ENCODE measurements at places on chromosomes 3 and 15.
A peak's percentile ranks its signal among the peaks of the same experiment; 100 is the strongest.

DNA sequence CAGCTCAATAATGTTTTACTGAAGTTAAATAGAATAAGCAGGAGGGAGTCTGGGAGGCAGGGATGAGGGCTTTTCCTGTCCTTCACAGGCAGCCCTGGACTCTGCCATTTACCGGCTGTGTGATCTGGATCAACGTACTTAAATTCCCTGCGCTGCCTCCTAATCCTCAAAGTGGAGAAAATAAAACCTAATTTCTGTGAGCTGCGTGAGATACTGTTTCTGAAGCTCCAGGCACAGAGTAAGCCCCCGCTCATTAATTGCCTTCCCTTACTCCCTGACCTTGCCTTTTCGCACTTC is 278 bp upstream of the PDIA5 start:
- no peak for DNase-seq

- DNase-seq: no peak
Measured at GRCh38 chr3:3170998-3171397, 8.5 kb downstream of the CRBN start.

- DNase-seq: no peak
Measured at GRCh38 chr15:69798481-69799250, 299.1 kb downstream of the TLE3 start.

DNA sequence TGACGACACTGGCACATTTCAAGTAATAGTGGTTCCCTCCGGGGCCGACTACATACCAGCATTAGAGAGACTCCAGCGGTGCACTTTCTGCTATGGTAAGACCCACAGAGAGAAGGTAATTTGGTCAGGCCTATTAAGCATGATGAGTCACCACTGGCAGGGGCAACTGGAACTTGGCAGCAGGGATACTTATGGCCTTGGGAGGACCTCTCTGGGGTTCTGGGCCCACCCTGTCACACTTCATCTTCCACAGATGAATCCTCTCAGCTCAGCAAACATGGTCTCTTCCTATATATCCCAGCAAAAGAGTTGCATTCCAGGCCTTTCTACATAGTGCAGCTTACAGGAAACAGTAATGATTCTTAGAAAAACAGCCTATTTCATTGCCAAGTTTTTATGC is 88.0 kb downstream of the PIK3R4 start:
- peak; percentile 14 for DNase-seq

DNA sequence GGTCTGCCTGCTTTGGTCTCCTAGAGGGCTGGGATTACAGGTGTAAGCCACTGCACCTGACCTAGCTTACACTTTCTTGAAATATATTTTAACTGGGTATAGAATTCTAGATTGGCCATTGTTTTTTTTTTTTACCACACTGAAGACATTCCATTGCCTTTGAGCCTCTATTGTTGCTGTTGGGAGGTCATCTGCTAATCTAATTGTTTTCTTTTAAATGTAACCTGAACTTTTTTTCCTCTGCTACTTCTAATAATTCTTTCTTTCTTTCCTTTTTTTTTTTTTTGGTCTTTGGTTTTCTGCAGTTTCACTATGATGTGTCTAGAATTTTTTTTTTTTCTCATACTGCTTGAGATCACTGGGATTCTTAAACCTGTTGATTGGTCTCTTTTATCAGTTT is 28.1 kb downstream of the ERICH6 start:
- DNase-seq: no peak

DNA sequence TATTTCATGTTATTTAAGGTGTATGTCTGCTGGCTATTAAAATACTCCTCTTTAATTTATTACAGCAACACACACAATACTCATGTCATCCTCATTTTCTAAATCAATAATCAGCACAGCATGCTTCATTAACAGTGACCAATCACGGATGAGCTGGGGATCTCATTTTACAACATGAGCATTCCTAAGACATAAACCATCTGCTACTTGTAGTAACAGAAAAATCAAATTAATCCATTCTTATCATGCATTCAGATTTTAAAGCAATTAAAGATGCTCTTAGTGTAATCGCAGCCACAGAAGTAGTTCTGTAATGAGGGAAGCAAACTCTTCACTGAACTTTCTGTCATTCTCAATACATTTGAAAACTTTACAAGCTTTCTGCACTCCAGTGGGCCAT is 191.1 kb downstream of the TBC1D5 start:
- no peak for DNase-seq

DNA sequence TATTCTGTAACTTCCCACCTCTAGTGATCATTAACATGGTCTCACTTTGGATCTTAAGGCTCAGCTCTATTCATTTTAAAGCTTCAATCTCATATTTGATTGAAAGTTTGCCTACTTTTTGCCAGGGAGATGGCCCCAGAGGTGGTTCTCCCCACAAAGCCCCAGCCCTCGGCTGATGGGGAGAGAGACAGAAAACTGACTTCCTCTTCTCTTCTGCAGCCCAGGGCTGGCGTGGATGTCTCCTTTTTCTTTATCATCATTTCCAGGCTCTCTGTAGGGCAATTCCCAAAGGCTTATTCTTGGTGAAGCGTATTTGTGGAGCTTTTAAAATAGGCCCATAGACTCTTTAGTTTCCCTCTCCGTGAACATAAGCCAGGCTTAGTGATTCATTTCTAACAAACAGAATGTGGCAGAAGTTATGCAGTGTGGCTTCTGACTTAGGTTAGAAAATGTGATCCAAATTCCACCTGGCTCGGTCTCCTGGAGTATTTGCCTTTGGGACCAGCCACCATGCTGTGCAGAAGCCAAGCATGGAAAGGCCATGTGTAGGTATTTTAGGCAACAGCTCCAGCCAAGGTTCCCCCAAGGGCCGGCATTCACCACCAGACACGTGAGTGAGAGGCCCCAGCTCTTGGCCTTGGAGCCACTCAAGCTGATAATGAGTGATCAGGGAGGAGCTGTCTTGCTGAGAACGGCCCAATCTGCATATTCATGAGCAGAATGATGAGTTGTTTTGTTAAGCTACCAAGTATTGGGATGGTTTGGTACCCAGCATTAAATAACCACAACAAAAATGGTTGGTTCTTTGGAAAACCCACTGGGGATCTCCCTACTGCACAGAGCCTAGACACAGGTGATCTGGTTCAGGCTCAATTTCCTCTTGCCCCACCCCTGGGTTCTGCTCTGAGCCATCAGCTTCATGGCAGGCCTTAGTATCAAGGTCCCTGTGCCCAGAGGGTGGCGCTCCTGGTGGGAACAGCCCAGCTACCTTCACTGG is 353.2 kb upstream of the PROK2 start:
- no peak for DNase-seq

GRCh38 chr3:9205345-9206143 is 43.9 kb downstream of the SRGAP3 start:
- no peak for DNase-seq

GRCh38 chr3:13626915-13627460 is 78.1 kb downstream of the FBLN2 start:
- DNase-seq: no peak

GRCh38 chr3:30044515-30044914 is 561.9 kb upstream of the TGFBR2 start:
- no peak for DNase-seq

DNA sequence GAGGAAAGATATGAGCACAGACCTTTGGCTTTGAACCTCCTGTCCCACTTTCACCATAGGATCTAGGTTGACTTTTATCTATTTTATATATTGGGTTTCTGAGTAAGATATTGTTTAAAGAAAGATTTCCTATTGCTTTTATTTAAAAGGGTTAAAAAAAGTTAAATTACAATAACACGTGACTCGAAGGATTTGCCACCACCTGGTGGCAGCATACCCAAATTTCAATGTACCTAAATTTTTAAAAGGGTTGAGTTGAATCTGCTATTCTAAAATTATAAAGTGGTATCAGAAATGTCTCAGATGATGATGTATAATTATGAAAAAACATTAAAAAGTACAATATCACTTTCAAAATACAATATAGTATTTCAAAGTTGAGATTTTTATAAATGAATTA is 368.4 kb downstream of the MECOM start:
- no peak for DNase-seq

DNA sequence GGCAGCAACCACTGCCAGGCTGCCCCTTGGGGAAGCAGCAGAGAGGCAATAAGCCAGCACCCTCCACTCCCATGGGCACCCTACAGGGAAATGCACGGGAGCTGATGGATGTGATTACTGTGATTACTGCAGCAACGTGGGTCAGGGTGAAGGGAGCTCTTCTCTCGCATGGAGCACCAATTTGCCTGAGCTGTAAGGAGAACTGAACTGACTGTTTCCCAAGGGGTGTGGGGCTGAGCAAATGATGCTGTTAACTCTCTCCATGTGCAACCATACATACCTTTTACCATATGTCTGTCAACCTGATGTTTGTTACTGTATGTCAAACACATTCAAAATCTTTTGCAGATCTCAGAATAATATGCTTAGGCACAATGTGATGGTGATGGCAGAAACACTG is 680.6 kb downstream of the SQOR start:
- no peak for DNase-seq

GRCh38 chr3:144774897-144775296 is 803.3 kb downstream of the DIPK2A start:
- no peak for DNase-seq

DNA sequence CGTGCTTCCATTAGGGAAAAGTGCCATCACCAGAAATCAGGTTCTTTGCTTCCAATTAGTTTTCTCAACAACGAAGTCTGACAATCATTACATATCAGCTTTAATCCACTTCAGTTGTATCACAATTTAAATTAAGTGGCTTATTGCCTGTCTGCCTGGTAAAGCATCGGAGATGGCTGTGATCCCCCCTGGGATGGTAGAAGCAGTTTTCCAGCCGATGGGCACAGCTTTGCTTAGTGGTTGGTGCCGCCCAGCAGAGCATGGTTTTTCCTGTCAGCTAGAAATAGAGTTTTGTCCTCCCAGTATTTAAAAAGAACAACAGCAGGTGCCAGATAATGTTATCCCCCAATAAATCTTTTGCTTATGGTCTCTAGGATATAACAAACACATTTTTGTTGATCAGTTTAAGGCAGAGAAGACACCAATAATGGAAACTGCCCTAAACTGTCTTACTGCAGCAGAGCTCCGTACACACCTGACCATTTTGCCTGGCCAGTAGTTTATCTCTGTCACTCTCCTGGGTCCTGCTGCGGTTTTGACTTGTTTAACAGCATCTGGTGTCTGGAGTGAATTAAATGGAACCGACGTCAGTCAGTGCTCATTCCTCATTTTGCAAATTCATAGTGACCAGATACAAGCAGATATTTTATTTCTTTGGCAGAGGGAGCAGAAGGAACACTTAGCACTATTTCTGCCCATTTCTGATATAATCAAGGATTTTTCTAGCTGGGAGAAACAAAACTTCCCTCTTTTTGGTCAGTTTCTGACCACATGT is 79.1 kb downstream of the SLC49A4 start:
- DNase-seq: no peak

DNA sequence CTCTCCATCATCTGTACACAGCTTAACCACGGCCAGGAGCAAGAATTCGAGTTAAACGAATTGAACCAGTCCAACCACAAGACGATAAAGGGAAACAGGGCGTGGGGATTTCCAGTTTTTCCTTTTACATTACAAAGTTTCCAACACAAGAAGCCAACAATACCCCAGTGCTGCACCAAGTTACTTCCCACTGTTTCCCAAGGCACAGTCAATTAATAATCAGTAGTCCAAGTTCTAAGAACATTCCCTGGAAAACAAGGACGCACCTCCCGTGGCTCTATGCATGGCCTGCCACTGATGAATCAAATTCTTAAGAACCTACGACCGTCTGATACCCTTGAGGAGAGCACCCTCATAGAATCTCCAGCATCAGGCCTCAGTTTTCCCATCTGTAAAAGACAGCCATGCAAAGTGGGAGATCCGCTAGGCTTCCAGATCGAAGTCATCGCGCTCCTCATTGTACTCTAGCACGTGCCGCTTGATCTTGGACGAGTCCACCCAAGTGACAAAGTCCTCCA is 774 bp downstream of the IMP3 start:
- DNase-seq: no peak

DNA sequence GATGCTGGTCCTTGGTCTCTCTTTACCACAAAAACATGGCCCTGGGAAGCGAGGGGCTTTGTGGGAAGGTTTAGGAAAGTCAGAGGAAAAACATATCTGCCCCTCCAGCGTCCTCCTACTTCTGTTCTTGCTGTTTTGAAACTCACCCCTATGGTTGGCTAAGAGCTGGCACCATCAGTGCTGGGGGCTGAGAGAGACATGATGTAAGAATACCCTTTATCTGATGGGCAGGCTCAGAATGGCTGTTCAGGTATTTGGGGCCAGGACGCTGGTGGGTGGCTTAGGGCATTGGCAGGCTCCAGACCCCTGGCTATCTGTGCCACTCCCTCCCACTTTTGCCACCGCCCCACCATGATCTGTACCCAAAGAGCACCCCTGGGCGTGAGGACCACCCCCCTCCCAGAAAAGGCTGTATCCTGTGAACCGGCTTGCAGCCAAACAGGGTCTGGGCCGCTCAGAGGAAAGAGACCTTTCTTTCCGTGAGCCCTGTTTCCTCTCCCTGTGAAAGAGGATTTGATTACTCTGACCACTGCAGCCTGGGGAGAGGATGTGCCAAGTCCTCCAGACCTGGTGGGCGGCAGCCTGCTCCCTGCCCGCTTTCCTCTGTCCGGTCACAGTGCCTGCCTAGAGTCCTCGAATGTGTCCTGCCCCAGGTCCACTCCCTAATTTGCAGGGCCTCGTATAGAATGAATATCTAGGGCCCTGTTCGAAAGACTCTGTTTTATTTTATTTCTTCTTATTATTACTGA is 61.3 kb upstream of the SLC6A6 start:
- no peak for DNase-seq

GRCh38 chr3:35644451-35644850 is 5.1 kb downstream of the ARPP21 start:
- DNase-seq: no peak

GRCh38 chr3:27093771-27094170 is 275.4 kb downstream of the NEK10 start:
- DNase-seq: no peak

DNA sequence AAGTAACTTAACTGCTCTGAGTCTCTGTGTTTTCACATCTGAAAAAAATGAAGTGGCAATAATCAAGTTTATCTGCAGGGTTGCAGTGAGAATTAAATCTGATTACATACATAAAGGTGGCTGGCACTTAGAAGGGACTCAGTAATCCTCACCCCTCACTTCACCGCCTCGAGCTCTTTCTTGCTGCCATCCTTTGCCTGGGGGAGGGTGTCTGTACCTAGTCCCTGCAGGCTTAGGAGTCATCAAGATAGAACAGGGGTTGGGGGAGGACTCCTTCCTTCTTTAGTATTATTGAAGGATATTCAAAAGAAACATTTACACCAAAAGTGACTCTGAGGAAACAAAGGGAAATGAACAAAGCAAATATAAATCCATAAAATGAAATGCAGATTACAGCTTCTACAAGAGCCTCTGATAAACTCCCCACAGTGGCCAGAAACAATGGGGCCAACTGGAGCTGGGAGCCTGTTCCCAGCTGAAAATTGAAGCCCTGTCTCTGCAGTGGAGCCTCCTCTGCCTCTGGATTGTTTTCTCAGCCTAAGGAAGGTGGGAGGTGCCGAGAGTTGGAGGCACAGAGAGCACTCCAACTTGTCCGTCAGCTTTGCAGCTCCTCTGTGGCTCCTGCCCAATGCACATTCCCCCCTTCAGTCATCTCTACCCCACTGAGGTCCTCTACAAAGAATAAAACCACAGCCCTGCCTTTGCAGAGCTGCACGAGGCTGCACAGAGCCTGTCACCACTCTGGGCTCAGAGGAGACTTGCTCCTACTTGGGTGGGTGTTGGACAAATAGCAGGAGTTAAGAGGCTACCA is 41.8 kb downstream of the CRYGS start:
- no peak for DNase-seq

GRCh38 chr3:89506462-89507103 is 399.2 kb downstream of the EPHA3 start:
- DNase-seq: no peak
